Adrenal gland (tissue), 19 donors: ENCODE measurements at places on chromosomes 2 and 18. TPM values are rescaled to one million over a fixed set of nuclear protein-coding genes. Genes with fewer than 3 reads are reported as not detected.

The PRLH gene
- not detected for total RNA-seq

The CNDP1 gene
- not detected for total RNA-seq

The TRIM43 gene
- total RNA-seq, result not detected

The SP5 gene
- total RNA-seq, result 0.87 TPM

The POTEJ gene
- not detected for total RNA-seq

The POMC gene
- 38.0 TPM for total RNA-seq

The TRIM43B gene
- total RNA-seq, result not detected

The IMPA2 gene
- 18.0 TPM for total RNA-seq

The AOX1 gene
- total RNA-seq, result 1,010 TPM

The STK39 gene
- 5.3 TPM for total RNA-seq

The CTAGE1 gene
- not detected for total RNA-seq

The APLF gene
- total RNA-seq, result 3.4 TPM

The C2orf49 gene
- 16.1 TPM for total RNA-seq

The IKZF2 gene
- 18.9 TPM for total RNA-seq

The CFAP53 gene
- total RNA-seq, result 4.3 TPM

The CCDC74A gene
- 73.3 TPM for total RNA-seq

The DYNAP gene
- total RNA-seq, result not detected

The REL gene
- 15.0 TPM for total RNA-seq

The PLA2R1 gene
- total RNA-seq, result 2.9 TPM

The B3GNT7 gene
- 52.2 TPM for total RNA-seq

The TAF1B gene
- total RNA-seq, result 16.1 TPM

The SPR gene
- 103 TPM for total RNA-seq

The ALPI gene
- not detected for total RNA-seq

The EPB41L3 gene
- total RNA-seq, result 173 TPM

The TCF7L1 gene
- 2.9 TPM for total RNA-seq

The CROCC2 gene
- not detected for total RNA-seq

The PAX8 gene
- 7.8 TPM for total RNA-seq
